NCI-H187 (cell line): ENCODE measurements at places on chromosomes 3 and 15.

DNA sequence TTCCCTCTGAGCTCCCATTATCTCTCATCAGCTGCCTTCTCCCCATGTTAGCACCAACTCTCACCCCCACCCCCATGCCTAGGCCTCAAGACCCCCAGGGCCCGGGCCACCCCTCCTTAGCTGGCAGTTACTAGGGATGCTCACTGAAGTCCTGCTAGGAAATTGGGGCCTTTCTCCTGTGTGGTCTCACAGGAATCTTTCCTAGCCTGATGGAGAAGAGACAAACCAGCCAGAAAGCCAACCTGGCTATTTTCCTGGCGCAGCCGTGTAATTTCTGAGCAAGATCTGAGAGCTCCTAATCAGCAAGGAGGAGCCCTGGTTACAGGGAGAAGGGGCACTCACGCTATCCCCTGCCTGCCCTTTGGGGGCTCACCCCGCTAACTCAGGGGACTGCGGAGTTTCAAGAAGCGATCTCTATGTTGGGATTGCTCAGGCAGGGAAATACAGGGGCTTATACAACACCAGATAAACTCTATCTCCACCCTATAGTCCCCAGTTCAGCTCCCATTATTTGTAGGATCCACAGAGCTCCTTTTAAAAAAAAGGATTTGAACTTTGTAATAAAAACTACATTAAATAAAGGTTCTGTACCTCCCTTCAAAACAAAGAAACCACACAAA is 25.2 kb downstream of the NR2F2 start:
- DNase-seq = no peak

GRCh38 chr3:157912514-157913451 is 193.4 kb downstream of the SHOX2 start:
- DNase-seq = no peak

DNA sequence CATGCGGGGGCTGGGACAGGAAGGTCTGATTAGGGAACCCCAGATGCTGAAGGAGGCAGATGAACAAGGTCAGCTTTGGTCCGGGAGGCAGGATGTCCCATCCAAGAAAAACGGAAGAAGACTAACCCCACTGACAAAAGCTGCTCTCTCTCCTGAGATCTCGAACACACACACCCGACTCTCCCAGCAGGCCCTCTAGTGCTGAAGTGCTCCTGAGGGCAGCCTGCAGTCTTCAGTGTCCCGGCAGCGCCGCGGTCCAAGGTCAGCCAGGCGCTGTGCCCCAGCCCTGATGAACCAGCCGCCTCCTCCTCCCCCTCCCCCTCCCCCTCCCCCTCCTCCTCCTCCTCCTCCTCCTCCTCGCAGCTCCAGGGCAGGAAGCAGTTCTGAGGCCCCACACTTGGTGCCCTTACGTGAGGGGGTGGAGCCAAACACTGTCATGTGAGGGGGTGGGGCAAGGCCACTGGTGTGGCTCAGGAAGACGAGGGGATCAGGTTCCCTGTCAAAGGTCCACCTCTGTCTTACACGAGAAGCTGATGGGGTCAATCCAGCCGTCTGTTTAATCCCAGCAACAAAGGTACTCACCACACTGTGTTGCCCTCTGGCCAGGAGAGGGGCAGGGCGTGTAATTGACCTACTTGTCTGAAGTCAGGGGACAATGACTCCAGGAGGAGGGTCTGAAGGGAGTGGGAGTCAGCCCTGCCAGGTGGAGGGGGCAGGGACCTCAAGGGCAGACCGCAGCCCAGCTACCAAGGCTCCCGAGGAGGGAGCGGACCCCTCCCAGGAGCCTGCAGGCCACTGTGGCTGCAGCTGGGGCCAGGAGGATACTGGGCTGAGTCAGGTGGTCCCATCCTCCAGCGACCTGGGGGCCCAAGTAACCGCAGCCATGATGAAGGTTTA is 34.3 kb downstream of the PRR23E start:
- DNase-seq = no peak

- no peak for DNase-seq
These were observed 191.5 kb upstream of the MLF1 start for GRCh38 chr3:158379517-158379916.

DNA sequence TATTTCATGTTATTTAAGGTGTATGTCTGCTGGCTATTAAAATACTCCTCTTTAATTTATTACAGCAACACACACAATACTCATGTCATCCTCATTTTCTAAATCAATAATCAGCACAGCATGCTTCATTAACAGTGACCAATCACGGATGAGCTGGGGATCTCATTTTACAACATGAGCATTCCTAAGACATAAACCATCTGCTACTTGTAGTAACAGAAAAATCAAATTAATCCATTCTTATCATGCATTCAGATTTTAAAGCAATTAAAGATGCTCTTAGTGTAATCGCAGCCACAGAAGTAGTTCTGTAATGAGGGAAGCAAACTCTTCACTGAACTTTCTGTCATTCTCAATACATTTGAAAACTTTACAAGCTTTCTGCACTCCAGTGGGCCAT is 191.1 kb downstream of the TBC1D5 start:
- DNase-seq = no peak

DNA sequence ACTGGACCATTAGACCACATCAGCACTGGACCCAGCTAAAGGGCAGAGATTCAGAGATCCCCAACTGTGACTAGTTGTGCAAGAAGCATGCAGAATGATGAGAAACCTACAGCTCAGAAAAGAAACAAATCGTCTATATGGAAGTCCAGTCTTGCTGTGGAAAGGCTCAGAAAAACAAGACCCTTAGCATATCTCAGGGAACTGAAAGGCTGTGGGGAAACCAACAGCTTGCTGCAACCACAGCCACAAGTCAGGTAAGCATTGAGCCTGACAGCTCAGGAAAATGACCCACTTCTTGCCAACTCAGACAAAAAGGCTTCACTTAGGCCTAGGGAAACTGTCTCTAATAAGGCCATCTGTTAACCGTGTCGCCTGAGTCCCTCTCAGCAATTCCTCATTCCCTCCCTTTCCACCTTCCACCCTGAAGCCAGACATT is 145.6 kb downstream of the LSAMP start:
- no peak for DNase-seq

- no peak for DNase-seq
These were observed 17.4 kb downstream of the ZIC4 start for GRCh38 chr3:147388700-147389580.

DNA sequence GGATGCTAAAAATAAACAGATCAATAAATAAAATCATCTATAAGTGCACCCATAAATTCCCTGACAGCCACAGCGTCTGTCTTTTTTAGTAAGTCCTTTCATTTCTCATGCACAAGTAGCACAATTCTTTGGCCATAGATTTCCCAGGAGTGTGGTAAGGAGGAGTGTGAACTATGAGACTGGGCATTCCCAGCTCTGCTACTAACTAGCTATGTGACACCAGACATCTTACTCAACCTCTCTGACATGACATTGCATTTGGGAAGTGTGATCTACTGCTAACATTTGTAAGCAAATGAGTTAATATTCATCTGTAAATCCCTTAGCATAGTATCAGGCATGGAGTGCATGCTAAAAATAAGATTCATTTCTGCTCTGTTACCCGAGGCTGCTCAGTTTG is 301.7 kb downstream of the NTRK3 start:
- DNase-seq = no peak

DNA sequence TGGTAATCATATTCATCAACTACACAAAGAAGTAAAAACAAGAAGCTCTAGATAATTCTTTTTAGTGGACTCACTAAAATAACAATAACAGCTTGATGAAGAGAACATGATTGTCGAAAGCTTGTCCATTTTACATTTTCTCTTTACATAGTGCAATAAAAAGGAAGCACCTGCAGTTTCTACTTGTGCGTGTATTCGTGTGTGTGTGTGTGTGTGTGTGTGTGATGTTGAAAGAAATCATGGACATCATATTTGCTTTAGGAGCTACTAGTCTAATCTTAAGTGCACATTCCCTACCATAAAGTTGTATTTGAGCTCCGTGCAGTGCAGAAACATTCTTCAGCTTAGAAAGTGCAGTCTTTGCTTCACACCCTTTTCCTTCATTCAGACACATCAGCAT is 288.8 kb downstream of the ZBTB20 start:
- DNase-seq = no peak

DNA sequence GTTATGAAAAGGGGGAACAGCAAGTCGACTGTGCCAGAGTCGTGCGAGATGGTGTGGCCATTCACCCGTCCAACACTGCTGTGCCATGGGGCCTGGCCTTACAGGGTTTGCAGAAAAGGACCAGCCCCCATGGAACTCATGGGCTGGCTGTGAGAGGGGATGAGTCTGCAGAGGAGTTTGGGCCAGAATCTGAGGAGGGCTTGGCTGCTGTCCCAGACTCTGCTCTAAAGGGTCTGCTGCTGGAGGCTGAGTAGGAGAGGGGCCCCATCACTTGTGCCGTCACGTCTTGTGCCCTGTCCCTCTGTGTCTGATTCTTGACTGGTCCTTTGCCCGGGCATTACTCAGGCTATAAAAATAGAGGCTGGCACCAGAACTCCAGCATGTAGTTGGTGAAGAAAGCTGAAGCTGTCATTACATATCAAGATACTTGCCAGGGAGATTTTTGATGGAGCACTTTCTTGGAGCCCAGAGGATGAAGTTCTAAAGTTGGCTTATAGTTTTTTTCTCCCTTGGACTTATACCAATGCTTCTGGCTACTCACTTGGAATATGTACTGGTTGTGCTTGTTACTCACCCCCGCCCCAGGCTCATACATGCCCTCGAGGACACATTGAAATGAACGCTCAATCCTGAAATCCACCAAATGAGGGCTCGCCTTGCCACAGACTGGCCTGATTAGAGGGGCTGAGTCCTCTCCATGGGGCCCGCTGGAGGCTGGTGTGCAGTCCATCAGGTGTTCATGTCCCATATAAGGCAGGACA is 10.2 kb downstream of the PXYLP1 start:
- no peak for DNase-seq
